Pancreas (tissue), 10 donors: ENCODE measurements at places on chromosomes 16 and 17. TPM values are rescaled to one million over a fixed set of nuclear protein-coding genes. Genes with fewer than 3 reads are reported as not detected.
A peak's percentile ranks its signal among the peaks of the same experiment; 100 is the strongest.

The TBC1D3H gene
- not detected for total RNA-seq

The PLCG2 gene
- total RNA-seq: 5.7 TPM

DNA sequence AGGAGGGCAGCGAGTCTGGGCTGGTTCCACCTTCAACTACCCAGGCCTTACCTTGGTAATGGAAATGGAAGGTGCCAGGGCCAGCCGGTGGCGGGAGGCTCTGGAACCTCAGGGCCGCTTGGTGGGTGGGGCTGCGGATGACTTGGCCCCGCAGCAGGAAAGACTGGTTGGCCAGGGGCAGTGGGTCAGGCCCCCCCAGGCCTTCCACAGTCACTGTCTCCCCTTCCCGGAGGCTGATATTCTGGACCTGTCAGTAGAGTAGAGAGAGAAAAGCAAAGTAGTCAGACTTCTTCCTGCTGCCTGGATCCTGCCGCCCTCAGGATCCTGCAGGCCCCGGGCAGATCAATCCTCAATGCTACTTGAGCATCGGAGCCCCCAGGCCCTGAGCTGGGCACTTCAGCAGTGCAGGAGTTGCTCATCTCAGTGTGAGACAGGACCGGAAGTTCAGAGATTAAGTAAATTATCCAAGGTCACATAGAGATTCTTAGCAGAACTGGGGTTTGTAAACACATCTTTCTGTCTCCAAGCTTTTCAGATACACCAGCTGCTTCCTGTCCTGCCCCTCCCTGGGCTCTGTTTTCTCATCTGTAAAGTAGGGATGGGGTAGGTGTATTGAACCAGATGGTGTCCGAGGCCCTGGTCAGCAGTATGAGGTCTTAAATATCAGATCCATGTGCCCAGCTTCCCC is 18.5 kb upstream of the PHF12 start:
- no peak overlapping the region for H3K27ac ChIP-seq
- DNase-seq: no peak
- no peaks in the 10 kb centered on the region for H3K36me3 ChIP-seq
- H3K27me3 ChIP-seq: no peaks in the 10 kb centered on the region
- peaks cover 9% of the 10 kb centered on the region for H3K4me1 ChIP-seq

The KRT36 gene
- total RNA-seq: not detected

The SEZ6L2 gene
- total RNA-seq: 19.3 TPM

DNA sequence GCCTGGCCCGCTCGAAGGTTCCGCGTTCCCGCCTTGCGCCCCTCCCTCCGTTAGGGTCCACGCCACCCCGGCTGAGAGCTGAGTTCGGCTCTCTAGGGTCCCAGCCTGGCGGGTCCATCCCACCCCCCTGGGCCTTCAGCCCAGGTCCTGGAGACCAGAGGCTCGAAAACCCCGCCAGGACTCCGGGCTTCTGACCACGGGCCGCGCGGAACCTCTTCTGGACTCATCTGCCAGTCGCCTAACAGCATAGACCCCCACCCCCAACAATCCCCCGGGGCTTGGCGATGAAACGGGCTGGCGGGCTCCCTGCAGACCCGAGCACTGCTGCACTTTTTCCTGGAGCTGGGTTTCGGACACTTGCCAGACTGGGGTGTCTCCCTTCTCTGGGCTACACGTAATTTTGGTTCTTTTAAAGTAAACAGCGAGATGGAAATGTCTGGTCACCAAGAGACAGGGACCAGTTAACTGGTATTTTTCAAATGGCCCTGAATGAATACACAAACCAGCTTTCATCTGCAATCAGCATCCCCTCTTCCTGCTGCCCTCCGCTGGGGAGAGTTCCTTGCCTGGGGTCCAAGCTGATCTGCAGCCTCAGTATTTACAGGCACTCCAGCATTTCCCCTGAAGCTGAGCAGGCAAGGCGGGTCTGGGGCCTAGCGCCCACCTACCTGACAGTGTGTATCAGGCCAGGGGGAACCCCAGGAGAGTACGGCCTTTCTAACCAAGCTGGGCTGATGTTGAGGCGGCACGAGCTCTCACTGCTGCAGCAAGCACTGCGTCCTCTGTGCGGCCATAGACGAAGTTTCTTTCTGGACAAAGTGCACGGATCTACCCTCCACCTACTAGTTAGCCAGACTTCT is 639 bp upstream of the TRIM65 start:
- H3K4me3 ChIP-seq: peak overlapping the region; percentile 84
- peak; percentile 69 for DNase-seq
- H3K36me3 ChIP-seq: peaks cover 15% of the 10 kb centered on the region
- H3K4me1 ChIP-seq: peaks cover 8% of the 10 kb centered on the region
- peak overlapping the region; percentile 81 for H3K27ac ChIP-seq
- no peaks in the 10 kb centered on the region for H3K27me3 ChIP-seq

The IGFALS gene
- 1.8 TPM for total RNA-seq

DNA sequence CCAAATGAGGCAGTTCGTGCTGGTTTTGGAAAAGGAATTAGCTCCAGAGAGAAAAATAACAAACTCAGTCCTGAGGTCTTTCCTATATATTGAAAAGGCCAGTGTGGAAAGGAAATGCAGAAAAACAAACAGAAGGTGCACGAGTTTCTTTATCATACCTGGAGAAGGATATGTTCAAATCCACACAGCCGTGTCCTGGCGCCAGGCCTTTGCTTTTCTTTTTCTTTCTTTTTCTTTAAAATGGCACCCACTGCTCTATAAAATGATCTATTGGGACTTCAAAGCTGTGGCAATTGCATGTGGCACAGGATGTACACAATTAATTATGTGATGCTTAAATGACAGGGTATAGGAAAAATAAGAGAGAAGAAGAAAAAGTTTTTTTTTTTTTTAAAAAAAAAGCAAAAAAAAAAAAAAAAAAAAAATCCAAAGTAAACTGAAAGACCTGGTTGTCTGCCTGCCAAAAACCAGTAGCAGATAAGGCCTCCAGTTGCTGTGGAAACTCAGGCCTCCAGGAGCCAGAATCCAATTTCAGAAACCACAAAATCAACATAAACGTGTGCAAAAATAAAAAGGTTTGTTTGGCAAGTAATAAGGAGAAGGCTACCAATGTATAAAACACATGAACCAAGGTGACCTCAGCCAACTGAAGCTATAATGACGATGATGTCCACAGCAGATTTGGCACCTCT is 957.6 kb upstream of the SOX9 start:
- H3K27ac ChIP-seq: peak overlapping the region; percentile 33
- peak overlapping the region; percentile 3 for H3K4me3 ChIP-seq
- H3K4me1 ChIP-seq: peaks cover 39% of the 10 kb centered on the region
- H3K27me3 ChIP-seq: no peaks in the 10 kb centered on the region
- no peaks in the 10 kb centered on the region for H3K36me3 ChIP-seq

The SSTR5 gene
- total RNA-seq: 0.32 TPM

- H3K27me3 ChIP-seq: no peaks in the 10 kb centered on the region
- no peak for DNase-seq
- peaks cover 21% of the 10 kb centered on the region for H3K4me1 ChIP-seq
- no peak overlapping the region for H3K27ac ChIP-seq
Measured at GRCh38 chr17:75987041-75987440, 8.0 kb downstream of the TEN1 start.

GRCh38 chr17:44249501-44250246 is 18.3 kb downstream of the SLC4A1 start:
- H3K4me3 ChIP-seq: no peak overlapping the region
- DNase-seq: no peak
- no peaks in the 10 kb centered on the region for H3K4me1 ChIP-seq

The NT5M gene
- total RNA-seq: 0.94 TPM

GRCh38 chr16:48790151-48790550 is 180.2 kb upstream of the N4BP1 start:
- H3K4me3 ChIP-seq: no peak overlapping the region
- H3K36me3 ChIP-seq: no peaks in the 10 kb centered on the region
- no peaks in the 10 kb centered on the region for H3K4me1 ChIP-seq
- H3K27me3 ChIP-seq: no peaks in the 10 kb centered on the region

The ZG16 gene
- 0.06 TPM for total RNA-seq

The UMOD gene
- total RNA-seq: 1.3 TPM

- H3K27ac ChIP-seq: no peak overlapping the region
- no peaks in the 10 kb centered on the region for H3K4me1 ChIP-seq
- no peak for DNase-seq
- H3K4me3 ChIP-seq: no peak overlapping the region
- H3K36me3 ChIP-seq: no peaks in the 10 kb centered on the region
- no peaks in the 10 kb centered on the region for H3K27me3 ChIP-seq
Measured at GRCh38 chr17:30796016-30796415, 28.5 kb downstream of the CRLF3 start.

- H3K4me3 ChIP-seq: no peak overlapping the region
- peaks cover 12% of the 10 kb centered on the region for H3K4me1 ChIP-seq
- DNase-seq: no peak
- H3K36me3 ChIP-seq: no peaks in the 10 kb centered on the region
- H3K27me3 ChIP-seq: no peaks in the 10 kb centered on the region
- no peak overlapping the region for H3K27ac ChIP-seq
Measured at GRCh38 chr16:85094812-85095211, 17.5 kb downstream of the CIBAR2 start.

The ST6GALNAC1 gene
- total RNA-seq: 1.9 TPM

- DNase-seq: no peak
- H3K36me3 ChIP-seq: no peaks in the 10 kb centered on the region
- no peak overlapping the region for H3K4me3 ChIP-seq
- H3K27me3 ChIP-seq: no peaks in the 10 kb centered on the region
- no peaks in the 10 kb centered on the region for H3K4me1 ChIP-seq
Measured at GRCh38 chr16:89761304-89761922, 40.1 kb downstream of the ZNF276 start.

The DHX40 gene
- total RNA-seq: 11.7 TPM

- no peaks in the 10 kb centered on the region for H3K4me1 ChIP-seq
- no peaks in the 10 kb centered on the region for H3K36me3 ChIP-seq
- DNase-seq: no peak
- H3K27me3 ChIP-seq: no peaks in the 10 kb centered on the region
- H3K27ac ChIP-seq: no peak overlapping the region
Measured at GRCh38 chr17:61490540-61490975, 38.3 kb downstream of the TBX4 start.

The C16orf46 gene
- total RNA-seq: 0.79 TPM

- no peaks in the 10 kb centered on the region for H3K27me3 ChIP-seq
- no peak overlapping the region for H3K27ac ChIP-seq
- DNase-seq: no peak
- no peaks in the 10 kb centered on the region for H3K4me1 ChIP-seq
Measured at GRCh38 chr16:30797670-30798309, 10.8 kb upstream of the ZNF629 start.

The EVI2A gene
- total RNA-seq: 0.32 TPM

- H3K27me3 ChIP-seq: no peaks in the 10 kb centered on the region
- H3K4me1 ChIP-seq: peaks cover 13% of the 10 kb centered on the region
- no peak overlapping the region for H3K27ac ChIP-seq
- no peak for DNase-seq
- H3K4me3 ChIP-seq: no peak overlapping the region
Measured at GRCh38 chr16:11692651-11693050, 24.4 kb downstream of the SNN start.

The ABCA6 gene
- 4.1 TPM for total RNA-seq

- H3K27me3 ChIP-seq: no peaks in the 10 kb centered on the region
- no peaks in the 10 kb centered on the region for H3K36me3 ChIP-seq
- peaks cover 3% of the 10 kb centered on the region for H3K4me1 ChIP-seq
- H3K27ac ChIP-seq: no peak overlapping the region
- no peak overlapping the region for H3K4me3 ChIP-seq
Measured at GRCh38 chr17:68255731-68256538, 8.1 kb downstream of the AMZ2 start.

The CES3 gene
- total RNA-seq: 6.2 TPM

GRCh38 chr17:74172700-74173099 is 30.8 kb upstream of the RPL38 start:
- no peaks in the 10 kb centered on the region for H3K36me3 ChIP-seq
- no peak overlapping the region for H3K27ac ChIP-seq
- no peak for DNase-seq

The AARSD1 gene
- 22.7 TPM for total RNA-seq

DNA sequence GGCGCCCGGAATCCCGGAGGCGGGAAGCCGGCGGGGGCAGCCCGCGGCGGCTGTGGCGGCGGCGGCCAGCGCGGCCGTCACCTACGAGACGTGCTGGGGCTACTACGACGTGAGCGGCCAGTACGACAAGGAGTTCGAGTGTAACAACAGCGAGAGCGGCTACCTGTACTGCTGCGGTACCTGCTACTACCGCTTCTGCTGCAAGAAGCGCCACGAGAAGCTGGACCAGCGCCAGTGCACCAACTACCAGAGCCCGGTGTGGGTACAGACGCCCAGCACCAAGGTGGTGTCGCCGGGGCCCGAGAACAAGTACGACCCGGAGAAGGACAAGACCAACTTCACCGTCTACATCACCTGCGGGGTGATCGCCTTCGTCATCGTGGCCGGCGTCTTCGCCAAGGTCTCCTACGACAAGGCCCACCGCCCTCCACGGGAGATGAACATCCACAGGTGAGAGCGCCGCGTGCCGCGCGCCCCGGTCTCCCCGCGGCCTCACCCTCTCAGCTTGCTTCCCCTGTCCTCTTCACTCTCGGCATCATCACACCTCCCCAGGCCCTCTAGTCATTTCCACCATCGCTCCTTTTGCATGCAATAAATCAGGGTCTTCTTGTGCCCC is 706 bp downstream of the SHISA6 start:
- H3K27me3 ChIP-seq: no peaks in the 10 kb centered on the region
- H3K4me3 ChIP-seq: no peak overlapping the region
- H3K4me1 ChIP-seq: no peaks in the 10 kb centered on the region
- DNase-seq: peak; percentile 86

DNA sequence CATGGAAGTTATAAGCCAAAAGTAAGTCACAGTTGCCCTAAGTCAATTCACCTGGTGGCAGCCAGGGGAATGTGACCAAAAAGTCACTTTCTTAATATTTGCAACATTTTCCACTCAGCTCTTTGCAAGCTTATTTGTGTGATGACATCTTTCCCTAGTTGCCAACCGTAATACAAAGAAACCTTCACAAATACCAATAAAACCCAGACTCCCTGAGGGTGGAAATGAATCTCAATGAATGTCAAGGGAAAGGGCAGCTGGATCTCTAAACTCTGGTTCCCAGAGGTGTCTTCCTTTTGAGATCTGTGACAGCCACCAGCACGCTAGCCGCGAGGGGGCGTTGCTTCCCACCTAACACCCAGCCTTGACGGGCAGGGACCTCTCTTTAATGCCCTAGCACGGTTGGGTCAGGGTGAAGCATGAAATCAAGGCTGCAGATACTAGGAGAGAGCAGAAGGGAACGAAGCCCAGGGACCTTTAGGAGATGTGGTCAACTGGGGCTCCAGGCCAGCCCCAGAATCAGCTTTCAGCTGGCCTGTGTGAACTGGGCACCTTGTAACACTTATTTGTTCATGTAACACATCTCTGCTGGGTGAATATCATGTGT is 82.2 kb downstream of the CMC2 start:
- no peak overlapping the region for H3K27ac ChIP-seq
- no peak overlapping the region for H3K4me3 ChIP-seq
- H3K4me1 ChIP-seq: no peaks in the 10 kb centered on the region
- H3K27me3 ChIP-seq: no peaks in the 10 kb centered on the region
- no peaks in the 10 kb centered on the region for H3K36me3 ChIP-seq
- DNase-seq: peak; percentile 21

The SRCIN1 gene
- 9.3 TPM for total RNA-seq
